ENCODE measurements at places on chromosomes 4 and X.

DNA sequence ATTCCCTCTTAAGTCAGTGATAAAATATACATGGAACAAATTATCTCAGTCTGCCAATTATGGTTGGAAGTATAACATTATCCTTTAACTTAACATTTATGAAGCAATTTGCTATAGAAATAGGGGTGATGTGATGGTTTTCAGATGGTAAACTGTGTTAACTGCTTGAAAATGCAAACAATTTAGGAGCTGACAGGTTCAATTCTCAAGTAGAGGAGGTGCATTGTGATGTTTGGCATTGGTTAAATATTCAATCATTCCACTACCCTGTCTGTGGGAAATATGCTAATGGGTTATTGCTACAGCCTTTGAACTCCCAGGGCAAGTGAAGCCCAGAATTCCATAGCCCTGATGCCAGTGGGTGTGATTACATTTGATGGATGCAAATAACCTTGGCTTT, 243.4 kb upstream of the GK2 start:
- no peak for DNase-seq

DNA sequence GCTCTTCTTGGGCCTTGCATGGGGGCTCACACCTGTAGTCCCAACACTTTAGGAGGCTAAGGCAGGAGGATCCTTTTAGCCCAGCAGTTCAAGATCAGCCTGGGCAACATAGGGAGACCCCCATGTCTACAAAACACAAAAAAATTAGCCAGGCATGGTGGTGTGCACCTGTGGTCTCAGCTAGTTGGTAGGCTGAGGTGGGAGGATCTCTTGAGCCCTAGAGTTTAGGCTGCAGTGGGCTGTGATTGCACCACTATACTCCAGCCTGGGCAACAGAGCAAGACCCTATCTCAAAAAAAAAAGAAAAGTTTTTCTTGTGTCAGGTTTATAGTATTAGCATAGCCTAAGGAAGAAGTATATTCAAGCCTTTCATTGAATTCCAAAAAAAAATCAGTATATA, 30.8 kb upstream of the FAM241A start:
- DNase-seq = no peak

DNA sequence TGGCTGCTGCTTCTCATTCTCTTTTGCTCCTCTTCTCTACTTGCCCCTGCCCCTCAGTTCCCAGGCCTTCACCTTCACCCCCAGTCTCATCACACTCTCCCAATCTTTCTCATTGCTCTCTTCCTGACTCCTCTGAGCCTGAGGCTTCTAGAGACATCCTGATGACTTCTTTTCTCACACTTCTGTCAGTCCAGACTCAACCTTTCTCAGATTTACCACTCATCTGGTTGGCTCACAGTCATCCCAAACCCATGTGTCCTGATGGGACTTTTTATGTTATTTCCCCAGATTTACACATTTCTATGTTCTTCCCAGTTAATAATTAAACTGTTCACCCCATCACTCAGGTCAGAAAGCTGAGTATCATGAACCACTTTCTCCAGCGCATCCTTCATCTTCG, 68.0 kb downstream of the TMA16 start:
- DNase-seq = no peak

- DNase-seq = no peak
Observed at GRCh38 chr4:134343081-134343480, 141.5 kb upstream of the PABPC4L start.

DNA sequence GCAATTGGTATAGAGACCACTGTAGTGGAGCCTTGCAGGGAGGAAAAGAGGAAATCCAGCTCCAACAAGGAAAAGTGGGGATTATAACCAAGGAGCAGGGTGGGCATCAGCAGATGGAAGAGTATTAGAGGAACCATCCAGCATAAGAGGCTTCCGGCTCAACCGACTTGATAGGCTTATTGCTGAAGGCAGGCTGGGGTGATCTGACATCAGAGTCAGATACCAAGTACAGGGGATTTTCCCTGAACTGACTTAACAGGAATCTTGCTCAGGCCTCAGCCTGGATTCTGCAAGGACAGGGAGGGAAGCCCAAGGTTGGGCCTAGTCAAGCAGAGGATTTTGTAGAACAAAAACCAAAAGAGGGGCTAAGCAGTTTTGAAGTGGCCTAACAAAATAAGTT, 129.6 kb downstream of the DCLK2 start:
- no peak for DNase-seq

GRCh38 chrX:149462849-149463248, 42.3 kb downstream of the IDS start:
- DNase-seq = no peak

Data from activated effector memory CD4-positive, alpha-beta T cell treated with Interleukin-2 at 50 U/mL for 16 hours (primary cell).